ENCODE measurements at places on chromosomes 7 and 10.

DNA sequence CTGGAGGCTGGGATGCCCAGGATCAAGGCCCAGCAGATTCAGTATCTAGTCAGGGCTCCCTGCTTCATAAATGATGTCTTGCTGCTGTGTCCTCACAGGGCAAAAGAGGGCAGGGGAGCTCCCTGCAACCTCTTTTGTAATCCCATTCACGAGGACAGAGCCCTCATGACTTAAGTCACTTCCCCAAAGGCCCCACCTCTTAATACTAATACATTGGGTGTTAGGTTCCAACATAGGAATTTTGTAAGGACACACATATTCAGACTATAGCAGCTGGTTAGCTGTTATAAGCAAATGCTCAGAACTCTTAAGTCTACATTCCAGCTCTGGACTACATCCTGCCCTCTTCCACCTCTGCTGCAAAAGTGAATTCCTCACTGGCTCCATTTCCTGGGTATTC lies 63.0 kb downstream of the VOPP1 start:
- no peak for DNase-seq

DNA sequence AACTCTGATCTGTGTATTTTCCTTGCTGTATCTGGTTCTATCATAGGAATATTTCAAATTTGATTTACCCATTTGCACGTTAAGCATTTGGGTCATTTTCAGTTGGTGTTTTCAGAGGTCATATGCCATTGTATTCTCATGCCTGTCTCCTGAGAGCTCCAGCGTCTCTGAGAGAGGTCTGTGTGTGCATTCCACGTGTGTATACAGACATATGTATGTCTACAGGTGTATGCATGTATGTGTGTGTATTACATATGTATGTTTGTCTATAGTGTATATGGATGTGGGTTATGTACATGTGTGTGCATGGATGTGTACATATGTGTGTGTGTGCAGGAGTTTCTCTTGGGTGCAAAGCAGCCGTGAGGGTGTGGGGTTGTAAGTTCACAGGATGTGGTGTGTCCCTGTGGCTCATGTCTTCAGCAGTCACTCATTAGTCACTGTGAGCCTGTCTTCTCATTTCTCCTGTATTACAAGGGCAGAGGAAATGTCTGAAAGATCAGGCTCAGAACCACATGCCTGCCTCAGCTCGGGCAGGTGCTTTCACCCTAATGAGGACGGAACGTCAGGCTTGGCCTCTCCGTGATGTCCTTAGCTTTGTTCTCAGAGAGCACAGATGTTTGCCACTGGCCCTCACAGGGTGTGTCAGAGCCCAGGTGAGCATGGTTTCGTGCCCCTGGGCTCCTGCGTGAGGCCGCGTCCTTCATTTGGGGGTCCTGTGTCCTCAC lies 101.6 kb downstream of the NKX6-2 start:
- no peak for DNase-seq

DNA sequence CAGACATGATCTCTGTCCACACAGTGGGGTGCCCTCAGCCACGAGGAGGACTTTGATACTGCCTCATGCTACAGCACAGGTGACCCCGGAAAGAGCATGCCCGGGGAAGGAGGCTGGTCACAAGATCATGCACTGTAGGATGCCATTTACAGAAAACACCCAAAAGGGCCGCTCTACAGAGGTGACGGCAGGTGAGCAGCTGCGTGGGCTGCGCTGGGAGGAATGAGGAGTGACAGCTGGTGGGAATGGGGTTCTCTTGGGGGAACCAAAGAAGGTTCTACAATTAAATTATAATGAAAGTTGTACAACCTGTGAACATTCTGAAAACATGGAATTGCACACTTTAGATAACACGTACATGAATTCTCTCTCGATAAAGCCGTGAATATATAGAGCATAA lies 12.0 kb downstream of the INTS1 start:
- DNase-seq: no peak

- DNase-seq: no peak
These were observed 51.1 kb downstream of the ARMC3 start for GRCh38 chr10:22978918-22979317.

DNA sequence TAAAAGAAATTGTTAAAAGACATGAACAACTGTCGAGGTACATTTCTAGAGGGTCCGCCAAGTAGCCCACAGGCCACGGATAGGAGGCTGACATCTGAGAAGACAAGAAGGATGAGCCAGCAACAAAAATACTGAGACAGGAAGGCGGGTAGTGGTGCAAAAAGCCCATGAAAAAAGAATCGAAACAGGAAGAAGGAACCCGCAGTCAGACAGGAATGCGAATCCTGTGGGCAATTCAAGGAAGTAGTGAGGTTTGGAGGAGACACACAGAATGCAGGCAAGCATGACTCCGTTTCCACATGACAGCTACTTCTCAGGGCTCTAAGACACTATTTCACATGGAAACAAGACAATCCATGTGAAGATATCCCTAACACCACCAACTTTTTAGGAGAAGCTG lies 125.2 kb downstream of the DOCK4 start:
- DNase-seq: no peak

GRCh38 chr7:33109005-33109757 lies at the start of gene RP9:
Gene RP9 (minus strand): TSS chr7:33109404. CDS start chr7:33109372, 32 bp downstream.
- DNase-seq: peak; percentile 79

DNA sequence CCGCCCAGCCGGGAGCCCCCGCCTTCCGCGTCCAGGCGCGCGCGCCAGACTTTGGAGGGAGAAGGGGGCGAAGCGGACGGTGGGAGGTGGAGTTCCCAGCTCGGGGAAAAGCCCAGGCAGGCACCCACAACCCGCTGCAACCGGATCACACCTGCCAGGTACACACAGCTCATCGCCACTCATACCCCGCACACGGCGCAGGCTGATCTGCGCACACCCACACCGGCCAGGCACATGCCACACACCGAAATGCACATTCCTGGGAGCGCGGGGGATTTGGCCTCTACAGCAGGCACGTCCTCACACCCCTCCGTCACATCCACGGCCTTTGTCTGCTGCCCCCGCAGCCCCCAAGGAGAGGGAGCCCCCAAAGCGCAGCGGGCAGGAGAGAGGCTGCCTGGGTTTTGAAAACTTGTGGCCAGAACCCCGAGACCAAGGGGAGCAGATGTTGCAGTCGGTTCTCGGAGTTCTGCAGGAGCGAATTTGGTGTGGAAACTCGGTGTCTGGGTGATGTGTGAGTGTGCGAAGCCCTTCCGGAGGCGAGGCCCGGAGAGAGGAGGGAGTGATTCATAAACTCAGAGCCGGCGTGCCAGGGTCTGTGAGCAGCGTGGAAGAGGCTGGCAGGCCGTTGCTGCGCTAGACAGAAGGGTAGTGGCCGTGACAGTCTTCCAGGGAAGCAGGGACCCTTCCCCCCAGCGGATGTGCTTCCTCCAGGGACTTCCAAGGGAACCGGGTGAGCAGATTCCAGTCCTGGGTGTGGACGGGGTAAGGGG lies 734 bp downstream of the CHST3 start:
- DNase-seq: peak; percentile 57

- DNase-seq: no peak
These were observed 38.6 kb upstream of the CNPY1 start for GRCh38 chr7:155584763-155585531.

GRCh38 chr10:51246156-51246555 lies 171.9 kb downstream of the PRKG1 start:
- DNase-seq: no peak

- DNase-seq: no peak
These were observed 38.0 kb downstream of the EGFR start for GRCh38 chr7:55056577-55057480.

DNA sequence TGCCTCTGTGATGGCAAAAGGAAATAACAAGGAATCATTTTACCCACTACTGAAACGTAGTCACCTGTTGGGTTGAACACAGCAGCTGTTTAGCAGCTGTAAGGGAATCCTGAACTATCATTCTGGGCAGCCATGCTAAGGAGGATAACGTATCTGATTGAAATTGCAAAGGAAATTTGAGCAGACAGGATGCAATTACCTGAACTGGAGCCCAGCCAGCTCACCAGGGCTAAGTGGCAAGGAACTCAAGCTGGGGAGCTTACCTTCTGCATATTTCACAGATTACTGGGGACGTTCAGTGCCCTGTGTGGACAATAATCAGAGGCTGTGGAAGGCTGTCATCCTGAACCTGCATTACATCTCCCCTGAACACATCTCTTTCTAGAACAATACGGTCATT lies 650.5 kb downstream of the SORCS3 start:
- no peak for DNase-seq

GRCh38 chr10:113329121-113329596 lies 223.7 kb upstream of the HABP2 start:
- no peak for DNase-seq

DNA sequence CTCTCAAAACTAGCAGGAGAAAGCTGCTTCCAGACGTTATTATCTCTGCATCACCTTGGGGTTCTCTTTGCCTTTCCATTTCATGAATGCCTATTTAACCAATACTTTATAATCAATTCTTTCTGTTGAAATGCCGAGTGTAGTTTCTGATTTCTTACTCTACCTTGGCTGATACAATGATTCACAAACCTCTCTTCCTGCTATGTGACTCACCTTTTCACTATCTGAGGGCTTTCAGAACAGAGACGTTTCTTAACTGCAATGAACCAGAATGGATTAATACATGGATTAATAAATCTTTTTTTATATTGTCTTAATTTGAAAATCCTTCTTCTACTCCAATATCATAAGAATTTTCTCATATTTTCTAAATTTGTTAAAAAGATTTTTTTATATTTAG lies 46.4 kb upstream of the ZNF746 start:
- DNase-seq: no peak

- DNase-seq: no peak
These were observed 61.3 kb downstream of the RAPGEF5 start for GRCh38 chr7:22295402-22296264.

GRCh38 chr10:31508234-31508633 lies 189.2 kb downstream of the ZEB1 start:
- DNase-seq: no peak

DNA sequence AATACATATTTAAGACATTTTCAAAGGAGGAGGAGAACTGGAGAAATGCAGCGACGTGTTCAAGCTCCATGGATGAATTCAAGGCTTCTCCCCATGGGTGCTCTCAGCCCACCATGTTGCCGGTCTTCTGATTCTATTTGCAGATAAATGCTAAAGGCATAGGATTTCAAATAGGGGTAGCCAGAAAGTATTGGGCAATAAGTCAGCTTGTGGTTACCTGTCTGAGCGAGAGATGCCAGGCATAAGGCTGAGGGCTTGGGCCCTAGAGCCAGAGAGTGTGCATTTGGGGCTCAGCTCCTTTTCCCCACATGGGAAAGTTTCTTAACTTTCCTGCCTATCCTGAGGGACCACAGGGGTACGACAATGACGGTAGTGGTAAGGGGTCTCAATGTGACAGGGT lies 180.0 kb downstream of the PARD3 start:
- no peak for DNase-seq

DNA sequence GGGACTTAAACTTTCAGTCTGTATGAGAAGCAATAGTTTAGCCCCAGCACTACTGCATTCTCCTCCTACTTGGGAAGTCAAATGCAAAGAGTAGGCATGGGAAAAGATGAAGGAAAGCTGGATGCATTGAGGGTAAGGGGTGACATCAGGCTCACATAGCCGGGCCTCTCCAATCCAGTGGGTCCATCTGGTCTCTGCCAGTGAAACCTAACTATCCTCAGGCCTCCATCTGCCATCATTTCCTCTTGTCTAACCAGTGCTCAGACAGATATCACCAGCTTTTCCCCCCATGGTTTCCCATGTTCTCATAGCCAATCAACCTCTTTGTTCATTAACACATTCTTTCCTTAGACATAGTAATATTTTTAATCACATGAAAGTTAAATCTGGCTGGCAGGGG lies 118.3 kb downstream of the DGKI start:
- DNase-seq: no peak

- DNase-seq: peak; percentile 28
These were observed 131.3 kb downstream of the ADK start for GRCh38 chr10:74282151-74282847.

DNA sequence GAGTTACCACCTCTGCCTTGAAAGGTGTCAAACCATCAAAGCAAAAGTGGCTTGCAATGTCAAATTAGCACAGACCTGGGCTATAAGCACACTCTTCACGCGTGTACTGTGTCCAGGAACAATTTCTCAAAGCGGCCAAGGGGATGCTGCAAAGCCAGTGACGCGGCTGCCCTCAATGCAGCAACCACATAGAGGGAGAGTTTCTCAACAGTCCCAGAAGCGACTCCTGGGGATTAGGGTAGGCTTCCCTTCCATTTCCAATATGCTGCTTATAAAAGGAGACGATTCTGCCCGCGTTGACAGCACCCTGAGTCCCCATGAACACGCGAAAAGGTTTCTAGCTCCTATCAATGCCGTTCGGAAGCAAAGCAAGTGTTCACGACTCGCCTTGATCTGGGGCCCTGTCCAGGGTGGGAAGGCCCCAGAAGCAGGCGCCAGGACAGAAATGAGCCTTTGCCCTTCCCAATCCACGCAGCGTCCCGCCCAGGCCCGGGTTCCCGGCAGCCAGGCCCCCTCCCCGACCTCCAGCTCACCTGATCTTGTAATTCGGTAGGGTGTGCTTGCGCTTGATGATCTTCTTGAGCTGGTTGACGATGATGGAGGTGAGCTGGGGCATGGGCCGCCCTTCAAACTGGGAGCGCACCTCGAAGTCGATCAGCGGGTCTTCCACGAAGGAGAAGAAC lies 1.3 kb downstream of the PDZD8 start:
- DNase-seq: peak; percentile 49

DNA sequence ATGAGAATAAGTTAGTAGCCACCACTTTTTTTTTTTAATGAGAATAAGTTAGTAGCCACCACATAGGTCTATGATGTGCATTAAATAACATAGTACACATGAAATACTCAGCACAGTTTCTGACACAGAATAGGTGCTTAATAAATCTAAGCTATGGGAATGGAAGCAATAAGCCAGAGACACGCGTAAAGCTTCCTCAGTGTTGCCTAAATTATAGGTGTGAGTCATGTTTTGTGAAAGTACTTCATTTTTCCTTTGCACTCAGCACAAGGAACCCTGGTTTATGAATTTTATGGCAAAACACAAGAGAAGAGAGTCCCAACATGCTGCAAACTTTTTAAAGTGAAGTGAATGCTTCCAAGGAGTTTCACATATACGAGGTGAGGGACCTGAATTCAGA lies 267.4 kb downstream of the RNLS start:
- DNase-seq: no peak

DNA sequence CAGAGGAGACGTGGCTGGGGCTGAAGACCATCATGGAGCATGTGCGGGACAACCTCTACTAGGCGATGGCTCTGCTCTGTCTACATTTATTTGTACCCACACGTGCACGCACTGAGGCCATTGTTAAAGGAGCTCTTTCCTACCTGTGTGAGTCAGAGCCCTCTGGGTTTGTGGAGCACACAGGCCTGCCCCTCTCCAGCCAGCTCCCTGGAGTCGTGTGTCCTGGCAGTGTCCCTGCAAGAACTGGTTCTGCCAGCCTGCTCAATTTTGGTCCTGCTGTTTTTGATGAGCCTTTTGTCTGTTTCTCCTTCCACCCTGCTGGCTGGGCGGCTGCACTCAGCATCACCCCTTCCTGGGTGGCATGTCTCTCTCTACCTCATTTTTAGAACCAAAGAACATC lies 22.0 kb upstream of the CPA5 start:
- DNase-seq: no peak

GRCh38 chr7:33354201-33354600 lies 224.8 kb downstream of the BBS9 start:
- DNase-seq: no peak

GRCh38 chr7:1322240-1323110 lies 89.8 kb downstream of the UNCX start:
- no peak for DNase-seq

GRCh38 chr10:59456199-59456598 lies 93.8 kb upstream of the FAM13C start:
- DNase-seq: no peak

Measured in HAP-1 (cell line).